ENCODE measurements at places on chromosomes 1 and 21.
A peak's percentile ranks its signal among the peaks of the same experiment; 100 is the strongest.

GRCh38 chr21:32350211-32350980 lies 42.4 kb downstream of the URB1 start:
- DNase-seq: no peak

DNA sequence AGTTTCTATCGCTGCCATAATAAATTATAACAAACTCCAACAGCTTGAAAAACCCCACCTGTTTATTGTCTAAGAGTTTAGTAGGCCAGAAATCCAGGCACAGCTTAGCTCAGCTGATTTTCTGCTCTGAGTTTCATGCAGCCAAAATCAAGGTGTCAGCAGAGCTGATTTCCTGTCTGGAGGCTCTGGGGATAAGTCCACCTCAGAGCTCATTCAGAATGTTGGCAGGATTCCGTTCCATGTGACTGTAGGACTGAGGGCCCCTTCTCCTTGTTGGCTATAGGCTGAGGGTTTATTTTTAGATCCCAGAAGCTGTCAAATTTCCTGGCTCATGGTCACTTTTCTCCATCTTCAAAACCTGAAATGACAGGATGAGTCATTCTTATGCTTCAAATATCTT lies 91.6 kb upstream of the CHODL start:
- no peak for DNase-seq

GRCh38 chr1:61926597-61926996 lies 184.3 kb downstream of the PATJ start:
- DNase-seq: no peak

GRCh38 chr1:208455821-208456220 lies 211.6 kb upstream of the PLXNA2 start:
- no peak for DNase-seq

DNA sequence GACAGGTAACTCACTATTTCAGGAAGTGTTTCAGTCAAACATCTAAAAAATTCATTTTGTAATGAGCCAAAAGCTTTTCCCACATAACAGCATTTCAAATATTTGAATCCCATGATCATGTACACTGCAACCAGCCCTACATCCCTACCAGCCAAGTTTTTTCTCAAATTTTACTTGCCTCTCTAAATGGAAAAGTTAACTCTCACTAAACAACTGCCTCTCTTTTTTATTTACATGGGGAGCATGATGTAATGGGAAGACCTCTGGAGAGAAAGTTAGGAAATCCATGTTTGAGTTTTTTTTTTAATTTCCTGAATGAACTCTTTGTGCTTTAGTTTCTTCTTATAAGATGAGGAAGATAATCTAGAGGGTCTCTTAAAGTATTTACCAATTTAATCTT lies 70.5 kb downstream of the TTLL7 start:
- no peak for DNase-seq

GRCh38 chr1:175415129-175415712 lies 222.6 kb upstream of the KIAA0040 start:
- no peak for DNase-seq

DNA sequence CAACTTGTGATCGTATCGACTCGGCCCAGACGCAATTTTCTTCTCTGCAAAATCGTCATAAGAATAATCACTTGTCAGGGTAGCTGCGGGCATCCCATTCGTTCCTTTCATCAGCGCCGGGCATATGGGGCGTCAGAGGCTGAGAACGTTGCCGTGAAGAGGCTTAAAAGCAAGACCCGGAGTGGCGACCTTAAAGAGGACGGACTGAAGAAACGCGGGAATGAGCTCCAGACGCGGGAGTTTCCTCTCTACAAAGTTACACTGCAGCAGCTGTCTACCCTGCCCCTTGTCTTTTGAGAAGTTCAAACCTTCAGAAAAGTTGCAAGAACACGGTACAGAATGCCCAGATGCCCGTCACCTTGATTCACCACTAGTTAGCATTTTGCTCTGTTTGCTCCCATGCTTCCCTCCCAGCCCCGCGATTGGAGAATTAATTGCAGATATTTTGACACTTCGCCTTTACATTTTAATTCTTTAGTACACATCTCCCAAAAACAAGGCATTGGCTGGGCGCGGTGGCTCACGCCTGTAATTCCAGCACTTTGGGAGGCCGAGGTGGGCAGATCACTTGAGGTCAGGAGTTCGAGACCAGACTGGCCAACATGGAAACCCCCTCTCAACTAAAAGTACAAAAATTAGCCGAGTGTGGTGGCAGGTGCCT lies 967 bp downstream of the CENPS start:
- DNase-seq: no peak

GRCh38 chr1:79681382-79681781 lies 674.9 kb upstream of the ADGRL4 start:
- no peak for DNase-seq

DNA sequence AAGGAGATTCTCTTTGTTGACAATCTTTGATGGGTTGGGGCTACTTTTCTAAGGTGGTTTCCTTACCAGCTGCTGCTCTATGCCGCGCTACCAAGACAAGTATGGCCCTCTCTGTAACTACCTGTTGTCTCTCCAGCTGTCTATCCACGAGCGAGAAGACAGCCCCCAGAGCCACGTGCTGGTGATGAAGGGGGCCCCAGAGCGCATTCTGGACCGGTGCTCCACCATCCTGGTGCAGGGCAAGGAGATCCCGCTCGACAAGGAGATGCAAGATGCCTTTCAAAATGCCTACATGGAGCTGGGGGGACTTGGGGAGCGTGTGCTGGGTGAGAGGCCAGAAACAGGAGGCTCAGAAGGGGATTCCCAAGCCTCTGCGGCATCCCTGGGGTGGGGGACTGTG lies 14.4 kb downstream of the ATP1A2 start:
- no peak for DNase-seq

DNA sequence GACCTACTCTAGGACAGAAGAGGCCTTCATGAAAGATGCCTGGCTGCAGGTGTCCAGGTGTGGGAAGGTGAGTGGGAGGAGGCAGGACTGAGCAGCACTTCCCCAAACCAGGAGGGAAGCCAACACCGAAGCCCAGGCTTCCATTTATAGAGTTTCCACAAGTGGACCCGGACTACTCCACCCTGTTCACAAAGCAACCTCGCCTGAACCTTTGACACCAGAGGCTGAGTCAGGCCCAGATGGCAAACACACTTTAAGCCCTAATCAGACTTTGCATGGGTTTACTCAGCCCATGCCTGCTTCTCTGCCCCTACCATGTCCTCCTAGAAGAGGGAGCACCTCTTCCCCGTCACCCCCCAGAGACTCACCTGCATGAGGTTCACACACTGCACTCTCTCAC lies 14.0 kb downstream of the PRR9 start:
- no peak for DNase-seq

GRCh38 chr1:245742896-245743295 lies 588.1 kb downstream of the KIF26B start:
- no peak for DNase-seq

DNA sequence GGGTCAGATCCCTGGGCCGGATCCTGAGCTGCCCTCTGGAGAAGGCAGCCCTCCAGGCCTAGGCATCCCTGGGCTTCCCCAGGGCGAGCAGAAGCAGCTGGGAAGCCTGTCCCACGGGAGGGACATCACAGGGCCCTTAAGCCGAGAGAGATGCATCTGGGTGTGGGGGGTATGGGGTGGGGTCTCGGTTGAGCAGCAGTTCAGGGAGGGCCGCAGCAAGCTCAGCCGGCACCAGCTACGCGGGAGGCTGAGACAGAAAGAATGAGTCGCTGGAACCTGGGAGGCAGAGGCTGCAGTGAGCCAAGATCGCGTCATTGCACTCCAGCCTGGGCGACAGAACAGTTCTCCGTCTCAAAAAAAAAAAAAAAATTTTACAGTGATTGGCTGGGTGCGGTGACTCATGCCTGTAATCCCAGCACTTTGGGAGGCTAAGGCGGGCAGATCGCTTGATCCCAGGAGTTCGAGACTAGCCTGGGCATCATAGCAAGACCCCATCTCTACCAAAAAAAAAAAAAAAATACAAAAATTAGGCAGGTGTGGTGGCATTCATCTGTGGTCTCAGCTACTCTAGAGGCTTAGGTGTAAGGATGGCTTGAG lies 37.7 kb downstream of the RRP1 start:
- DNase-seq: no peak

DNA sequence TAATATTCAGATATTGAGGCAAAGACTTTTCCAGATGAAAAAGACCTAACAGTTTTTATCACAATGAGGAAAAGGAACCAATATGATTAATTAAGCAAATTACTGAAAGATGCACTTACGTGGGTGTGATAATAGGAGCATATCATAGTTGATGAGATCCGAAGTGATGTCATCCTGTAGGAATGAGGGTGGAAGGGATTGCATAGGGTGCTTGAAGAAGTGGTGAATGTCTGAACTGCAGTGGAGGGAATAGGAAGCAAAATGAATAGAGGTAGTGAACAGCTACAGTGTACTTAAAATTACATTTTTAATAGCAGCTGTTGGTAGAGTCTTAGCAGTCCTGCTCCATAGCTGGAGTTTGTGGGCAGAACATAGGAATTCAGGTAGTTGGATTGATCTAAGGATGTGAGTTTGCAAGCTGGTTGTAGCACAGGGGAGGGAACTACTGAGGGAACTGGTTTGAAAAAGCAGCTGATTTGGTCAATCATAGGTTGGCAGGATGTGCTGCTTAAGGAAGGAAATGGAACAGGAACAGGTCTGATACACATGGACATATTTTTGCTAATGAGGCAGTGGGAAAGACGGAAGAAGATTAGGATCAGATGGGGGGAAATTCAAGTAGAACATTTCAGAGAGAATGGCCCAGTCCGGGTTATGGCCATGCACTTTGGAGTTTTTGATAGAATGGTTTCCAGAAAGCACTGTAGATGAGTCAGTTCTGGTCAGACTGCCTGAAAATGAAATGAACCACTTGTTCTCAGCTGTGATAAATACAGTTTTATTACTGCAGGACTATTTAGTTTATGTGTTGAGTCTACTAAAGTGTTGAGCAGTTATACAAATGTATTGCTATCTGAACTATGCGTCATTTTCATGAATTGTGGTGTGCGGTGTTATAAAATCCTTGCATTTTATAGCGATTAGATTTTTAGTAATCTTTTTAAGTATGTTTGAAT lies 155.8 kb downstream of the RYR2 start:
- no peak for DNase-seq

DNA sequence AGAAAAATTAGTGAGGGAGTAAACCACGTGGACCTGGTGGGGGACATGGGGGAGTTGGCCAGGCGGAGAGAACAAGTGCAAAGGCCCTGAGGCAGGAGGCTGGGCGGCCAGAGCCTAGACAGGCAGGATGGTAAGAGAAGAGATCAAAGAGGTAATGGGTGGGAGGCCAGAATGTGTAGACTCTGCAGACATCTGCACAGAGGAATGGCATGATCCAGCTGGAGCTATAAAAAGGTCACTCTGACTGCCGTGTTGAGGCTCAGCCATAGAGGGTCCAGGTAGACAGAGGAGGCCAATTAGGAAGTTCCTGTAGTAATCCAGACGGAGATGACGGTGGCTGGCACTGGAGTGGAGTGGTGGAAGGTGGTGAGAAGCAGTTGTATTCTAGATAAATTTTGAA lies 3.6 kb downstream of the H6PD start:
- no peak for DNase-seq

GRCh38 chr1:115098979-115099692 lies 9.8 kb upstream of the TSPAN2 start:
- DNase-seq: peak; percentile 55

- no peak for DNase-seq
These were observed 188.3 kb upstream of the MAP1LC3C start for GRCh38 chr1:242187171-242187570.

GRCh38 chr1:156815307-156815826 lies 1.3 kb downstream of the SH2D2A start:
- no peak for DNase-seq

GRCh38 chr1:39979654-39980053 lies 24.7 kb downstream of the MFSD2A start:
- no peak for DNase-seq

DNA sequence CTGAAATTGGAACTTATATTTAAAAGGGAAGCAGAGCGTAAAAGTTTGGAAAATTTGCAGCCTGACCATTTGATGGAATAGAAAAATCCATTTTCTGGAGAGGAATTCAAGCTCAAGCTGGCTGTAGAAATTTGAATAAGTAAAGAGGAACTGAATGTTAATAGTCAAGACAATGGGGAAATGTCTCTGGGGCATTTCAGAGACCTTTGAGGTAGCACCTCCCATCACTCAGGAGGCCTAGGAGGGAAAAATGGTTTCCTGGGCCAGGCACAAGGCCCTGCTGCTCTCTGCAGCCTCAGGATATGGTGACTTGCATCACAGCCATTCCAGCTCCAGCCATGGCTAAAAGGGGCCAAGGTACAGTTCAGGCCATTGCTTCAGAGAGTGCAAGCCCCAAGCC lies 17.6 kb upstream of the TSHB start:
- DNase-seq: no peak

GRCh38 chr1:8003438-8004112 lies 22.5 kb downstream of the ERRFI1 start:
- no peak for DNase-seq

- DNase-seq: no peak
These were observed 11.5 kb upstream of the CFAP45 start for GRCh38 chr1:159911326-159912070.

DNA sequence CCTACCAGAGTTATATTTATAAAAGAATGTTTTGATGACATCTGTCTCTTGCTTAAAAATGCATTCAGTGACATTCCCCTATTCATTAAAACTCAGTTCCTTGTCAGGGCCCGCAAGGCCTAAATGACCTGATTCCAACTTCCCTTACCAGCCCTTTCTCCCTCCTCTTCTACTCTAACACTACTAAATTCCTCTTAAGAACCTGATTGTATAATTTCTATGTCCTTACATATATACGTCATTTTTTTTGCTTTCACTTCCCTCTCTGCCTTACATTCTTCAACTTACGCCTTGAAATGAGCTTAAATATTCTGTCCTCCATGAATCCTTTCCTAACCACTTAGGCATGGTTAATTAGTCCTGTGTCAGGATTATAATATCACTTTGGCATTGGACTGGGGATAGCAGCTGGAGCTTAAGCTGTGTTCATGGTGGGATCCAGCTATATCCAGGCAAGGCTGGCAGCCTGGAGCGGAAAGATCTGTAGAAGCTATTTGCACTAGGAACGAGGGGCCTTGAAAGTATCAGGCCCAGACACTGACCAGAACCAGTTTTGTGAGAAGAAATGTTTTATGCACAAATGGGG lies 360.2 kb upstream of the PTBP2 start:
- no peak for DNase-seq

Data from NCI-H1105 (cell line).